ENCODE measurements at places on chromosomes 3 and 15.

DNA sequence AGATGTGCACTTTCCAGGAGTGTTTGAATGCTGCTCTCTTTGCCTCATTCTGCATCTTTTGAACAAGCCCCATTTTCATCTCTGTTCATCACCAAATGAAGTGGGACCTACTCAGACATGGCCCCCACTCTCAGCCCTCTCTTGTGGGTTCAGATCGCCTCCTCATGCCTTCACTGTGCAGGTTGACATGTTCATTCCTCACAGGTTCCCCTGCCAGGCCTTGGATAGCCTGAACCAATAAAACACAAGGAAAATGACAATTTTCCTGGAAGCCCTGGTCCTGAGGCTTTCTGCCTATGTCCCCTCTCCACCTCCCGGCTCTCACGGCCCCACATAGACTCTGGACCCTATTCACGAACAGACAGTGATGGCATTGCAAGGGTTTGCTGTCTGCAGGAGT, 17.7 kb downstream of the KLF15 start:
- DNase-seq, result no peak

- no peak for DNase-seq
Observed at GRCh38 chr3:156795890-156796481, 30.2 kb upstream of the LEKR1 start.

GRCh38 chr3:9581742-9582141, 28.1 kb upstream of the LHFPL4 start:
- no peak for DNase-seq

GRCh38 chr3:149653136-149653535, 4.7 kb downstream of the WWTR1 start:
- no peak for DNase-seq

GRCh38 chr15:63133786-63134185, 12.1 kb downstream of the LACTB start:
- DNase-seq, result no peak

GRCh38 chr3:111352585-111352984, 189.4 kb upstream of the CD96 start:
- no peak for DNase-seq

- DNase-seq, result no peak
Observed at GRCh38 chr15:35980719-35981118, 434.8 kb upstream of the DPH6 start.

DNA sequence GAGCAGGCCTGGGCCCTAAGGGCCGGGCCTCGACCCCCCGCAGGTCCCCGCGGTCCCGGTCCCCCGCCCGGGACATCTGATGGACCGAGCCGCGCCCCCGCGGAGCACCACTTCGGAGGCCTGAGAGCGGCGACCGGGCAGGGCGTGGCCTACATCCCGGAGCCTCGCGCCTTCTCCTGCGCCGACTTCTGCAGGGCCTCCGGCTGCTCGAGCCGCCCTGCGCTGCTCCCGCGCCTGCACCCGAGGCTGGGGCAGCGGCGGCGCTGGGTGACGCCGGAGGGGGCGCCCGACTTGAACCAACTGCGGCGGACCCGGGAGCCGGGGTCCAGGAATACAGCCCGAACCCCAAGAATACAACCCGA, 14.9 kb upstream of the GP9 start:
- DNase-seq, result no peak

GRCh38 chr3:16724487-16724886, 119.3 kb upstream of the DAZL start:
- no peak for DNase-seq

DNA sequence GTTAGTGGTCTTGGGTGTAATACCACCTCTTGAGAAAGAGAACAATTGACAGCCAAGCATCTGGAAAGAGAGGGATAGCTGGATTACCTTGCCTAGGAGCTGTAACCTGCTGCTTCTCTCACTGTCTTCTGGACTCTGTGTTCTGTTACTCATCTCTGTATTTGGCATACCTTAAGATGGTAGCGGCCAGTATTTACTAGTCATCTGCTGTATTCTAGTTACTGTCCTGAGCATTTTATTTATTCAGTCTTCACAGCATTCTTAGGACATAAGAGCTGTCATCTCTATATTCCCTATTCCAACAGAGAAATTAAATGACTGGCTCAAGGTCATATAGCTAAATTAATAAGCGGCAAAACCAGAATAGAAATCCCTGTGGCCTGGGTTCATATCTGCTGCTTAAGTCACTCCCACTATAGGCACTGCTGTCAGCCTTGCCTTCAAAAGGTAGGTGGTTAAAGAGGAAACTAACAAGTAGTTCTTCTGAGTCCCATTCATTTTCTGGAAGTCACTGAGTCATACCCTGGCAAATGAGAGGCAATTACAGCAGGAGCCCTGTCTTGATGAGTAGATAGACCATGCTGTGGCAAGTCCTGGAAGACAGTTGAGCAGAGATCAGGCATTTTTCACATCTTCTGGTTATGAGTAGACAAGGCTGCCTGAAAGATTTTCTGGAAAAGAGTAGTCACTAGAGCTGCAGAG, 68.2 kb downstream of the RAB7A start:
- peak; percentile 25 for DNase-seq

DNA sequence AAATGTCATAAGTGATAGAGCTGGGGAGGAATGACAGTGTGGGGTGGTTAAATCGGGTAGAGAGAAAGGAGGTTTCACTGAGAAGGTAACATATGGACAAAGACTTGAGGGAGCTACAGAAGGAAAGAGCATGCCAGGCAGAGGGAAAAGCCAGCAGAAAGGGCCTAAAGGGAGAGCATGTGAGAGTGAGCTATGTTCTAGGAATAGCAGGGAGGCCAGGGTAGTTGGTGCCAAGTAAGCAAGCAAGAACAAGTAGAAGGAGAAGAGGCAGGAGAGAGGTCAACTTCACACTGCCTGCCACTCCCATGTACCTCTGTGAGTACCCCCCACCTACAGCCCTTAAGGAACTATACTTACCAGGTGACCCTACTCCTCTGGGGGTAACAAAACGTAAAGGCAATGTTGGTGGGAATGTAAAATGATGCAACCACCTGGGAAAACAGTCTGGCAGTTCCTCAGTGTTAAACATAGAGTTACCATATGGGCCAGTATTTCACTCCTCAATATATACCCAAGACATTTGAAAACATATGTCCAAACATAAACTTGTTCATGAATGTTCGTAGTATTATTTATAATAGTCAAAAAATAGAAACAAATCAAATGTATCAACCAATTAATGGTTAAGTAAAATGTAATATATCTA, 67.6 kb downstream of the SFMBT1 start:
- DNase-seq, result no peak

- no peak for DNase-seq
Observed at GRCh38 chr3:111667621-111668239, 72.6 kb upstream of the ZBED2 start.

DNA sequence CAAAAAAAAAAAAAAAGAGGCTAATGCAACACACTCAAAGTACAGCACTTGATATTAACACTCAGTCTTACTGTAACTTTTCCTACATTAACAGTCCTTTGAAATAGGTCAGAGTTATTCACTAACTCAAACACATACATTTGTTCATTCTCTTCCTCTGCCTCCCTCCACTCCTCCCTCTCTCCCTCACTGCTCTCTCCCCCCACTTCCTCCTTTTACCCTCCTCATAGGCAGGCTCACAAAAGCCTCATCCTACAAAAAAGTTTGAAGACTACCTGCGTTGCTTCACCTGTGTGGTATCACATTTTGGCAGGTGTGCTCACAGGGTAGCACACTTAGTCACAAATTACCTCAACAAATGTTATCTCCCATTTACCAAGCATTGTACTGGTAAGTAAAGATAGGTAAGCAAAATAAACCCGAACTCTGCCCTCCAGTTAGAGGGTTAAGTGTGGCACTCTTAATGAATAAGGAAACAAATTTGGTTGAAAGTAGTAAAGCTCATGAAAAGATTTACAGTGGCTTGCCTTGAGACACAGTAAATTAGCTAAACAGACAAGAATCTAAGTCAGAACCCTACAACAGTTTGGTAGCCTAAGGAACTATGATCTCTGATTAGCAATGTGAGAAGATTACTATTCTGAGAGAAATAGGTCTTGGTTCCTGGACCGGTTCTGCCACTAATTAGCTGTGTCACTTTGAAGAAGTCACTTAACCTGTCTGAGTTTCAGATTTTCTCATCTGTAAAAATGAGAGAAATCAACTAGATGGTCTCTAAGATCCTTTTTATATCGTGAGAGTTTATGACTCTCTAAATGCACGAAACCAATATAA, 151.0 kb upstream of the MLF1 start:
- no peak for DNase-seq

- DNase-seq, result no peak
Observed at GRCh38 chr3:172708921-172709773, 1.7 kb downstream of the NCEH1 start.

- no peak for DNase-seq
Observed at GRCh38 chr15:84909029-84909428, 24.6 kb downstream of the SLC28A1 start.

DNA sequence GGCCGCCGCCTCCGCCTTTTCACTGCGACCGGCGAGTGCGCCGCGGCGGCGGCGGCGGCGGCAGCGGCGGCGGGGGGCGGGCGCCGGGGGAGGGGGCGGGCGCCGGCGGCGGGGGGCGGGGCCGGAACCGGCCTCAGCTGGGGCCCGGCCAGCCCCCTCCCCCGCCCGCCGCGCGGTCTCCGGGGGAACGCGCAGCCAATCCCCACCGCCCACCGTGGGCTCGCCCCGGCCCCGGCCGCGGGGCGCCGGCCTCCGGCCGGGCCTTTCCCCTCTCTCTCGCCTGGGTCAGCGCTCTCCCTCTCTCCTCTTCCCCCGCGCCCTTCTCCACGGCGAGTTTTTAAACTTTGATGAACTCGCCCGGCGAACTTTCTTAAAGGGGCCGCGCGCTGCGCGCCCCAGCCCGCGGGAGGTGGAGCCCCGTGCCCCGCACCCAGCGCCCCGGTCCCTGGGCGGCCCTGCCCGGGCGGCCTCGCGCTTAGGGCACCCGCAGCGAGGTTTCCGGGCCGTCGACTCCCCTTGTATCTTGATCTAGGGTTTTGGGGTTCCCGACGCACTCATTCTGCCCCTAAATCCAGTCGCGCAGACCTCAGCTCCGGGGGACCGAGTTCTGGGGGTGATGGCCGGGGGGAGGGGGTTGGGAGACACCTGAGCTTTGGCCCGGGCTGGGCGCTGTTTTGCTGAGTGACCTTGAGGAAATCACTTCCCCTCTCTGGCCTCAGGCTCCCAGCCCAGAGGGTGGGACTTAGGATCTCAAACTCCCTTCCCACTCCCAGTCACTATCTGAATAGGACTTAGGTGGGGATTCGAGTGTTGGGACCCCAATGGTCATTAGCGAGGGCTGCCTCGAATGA, at the start of gene RBPMS2:
Gene RBPMS2 (minus strand): TSS at position 39 of the 851 bp plus-strand sequence. CDS start 270 bp downstream, outside the sequence.
- DNase-seq, result no peak

DNA sequence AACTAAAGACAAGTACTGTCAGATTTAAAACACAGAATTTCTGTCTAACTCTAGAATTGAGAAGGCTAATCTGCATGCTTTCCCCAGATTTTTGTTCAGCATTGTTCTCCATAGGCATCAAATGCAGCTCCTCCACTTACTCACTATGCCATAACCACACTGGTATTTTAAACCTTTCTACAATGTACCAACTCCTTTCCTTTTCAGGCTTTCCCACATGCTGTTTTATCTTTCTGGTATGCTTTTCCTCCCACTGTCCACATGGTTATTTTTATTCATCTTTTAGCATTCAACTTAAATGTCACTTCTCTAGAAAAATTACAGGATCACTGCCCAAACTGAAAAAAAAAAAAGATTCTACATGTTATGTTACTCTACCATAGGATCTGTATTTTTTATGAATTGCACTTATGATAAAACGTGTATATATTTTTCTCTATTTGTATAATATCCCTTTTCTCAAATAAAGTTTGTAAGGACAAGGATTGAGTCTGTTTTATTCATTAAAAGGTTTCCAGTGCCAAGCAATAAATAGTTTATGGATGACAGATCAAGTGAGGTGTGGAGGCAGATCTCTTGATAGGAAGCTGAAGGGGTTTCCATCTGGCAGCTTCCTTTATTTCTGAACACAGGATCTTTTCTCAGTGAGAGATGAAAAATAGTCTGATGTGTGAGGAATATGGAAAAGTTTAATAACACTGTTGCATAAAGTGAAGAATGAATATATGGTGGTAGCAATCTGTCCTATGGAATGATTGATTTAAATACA, 1064.5 kb downstream of the ZPLD1 start:
- DNase-seq, result no peak

- no peak for DNase-seq
Observed at GRCh38 chr3:4750306-4750968, 228.8 kb upstream of the BHLHE40 start.

DNA sequence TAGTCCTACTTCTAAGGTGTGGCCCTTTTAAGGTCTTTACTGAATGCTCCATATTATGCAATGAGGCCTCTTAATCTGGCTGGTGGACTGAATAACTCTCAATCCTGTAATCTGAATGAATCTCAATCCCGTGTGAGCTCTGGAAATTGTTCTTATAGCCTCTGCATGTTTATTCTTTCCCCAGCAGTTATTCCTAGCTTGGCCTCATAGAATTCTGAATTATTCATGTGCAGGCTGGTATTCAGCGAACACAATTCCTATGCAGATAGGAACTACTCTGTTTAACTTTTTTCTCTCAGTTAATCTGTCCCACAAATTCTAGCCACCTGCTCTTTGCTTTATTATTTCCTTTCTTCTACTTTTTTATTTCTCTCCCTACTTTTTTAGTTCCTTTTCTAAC, 44.3 kb upstream of the XRN1 start:
- DNase-seq, result no peak

GRCh38 chr3:150147776-150148175, 177.1 kb upstream of the PFN2 start:
- no peak for DNase-seq

- DNase-seq, result no peak
Observed at GRCh38 chr3:38210141-38210757, 44.9 kb downstream of the OXSR1 start.

GRCh38 chr3:27905625-27906024, 183.5 kb upstream of the EOMES start:
- DNase-seq, result no peak

- no peak for DNase-seq
Observed at GRCh38 chr3:186456731-186457191, 87.4 kb downstream of the CRYGS start.

DNA sequence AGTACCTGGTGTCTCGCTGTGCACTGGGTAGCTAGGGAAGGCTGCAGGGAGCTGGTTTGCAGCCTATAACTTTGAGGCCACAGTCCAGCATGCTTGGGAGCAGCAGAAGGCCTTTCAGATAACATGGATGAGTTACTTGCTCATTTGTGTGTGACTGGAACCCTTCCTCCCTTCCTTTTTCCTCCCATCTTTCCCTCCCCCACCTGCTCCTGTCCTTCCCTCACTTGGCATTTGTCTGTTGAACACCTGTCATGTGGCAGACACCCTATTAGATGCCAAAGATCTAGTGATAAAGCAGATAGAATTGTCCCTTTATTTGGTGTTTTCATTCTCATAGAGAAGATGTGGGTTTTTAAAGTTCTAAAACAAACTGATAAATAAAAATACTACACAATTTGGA, 71.6 kb downstream of the LRTM1 start:
- no peak for DNase-seq

DNA sequence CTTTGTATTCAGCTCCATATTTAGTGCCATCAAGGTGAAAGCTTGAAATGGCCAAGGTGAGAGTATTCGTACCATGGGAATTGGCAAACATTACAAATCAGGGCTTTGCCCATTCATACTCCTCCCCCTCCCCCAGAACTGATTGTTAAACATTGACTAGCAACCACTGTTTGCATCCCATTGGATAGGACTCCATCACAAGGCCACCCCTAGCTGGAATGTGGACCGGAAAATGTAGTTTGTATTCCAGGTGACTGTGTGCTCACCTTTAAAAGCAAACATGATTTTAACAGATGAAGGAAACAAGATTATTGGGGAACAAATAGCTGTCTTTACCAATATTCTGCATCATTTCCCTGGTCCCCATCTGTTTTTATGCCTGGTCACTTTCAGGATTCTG, 14.1 kb downstream of the ST3GAL6 start:
- no peak for DNase-seq

GRCh38 chr15:69468241-69469121, 15.9 kb downstream of the RPLP1 start:
- peak; percentile 93 for DNase-seq

Measured in SW480 (cell line).